ENCODE measurements at places on chromosomes 6 and 20.

DNA sequence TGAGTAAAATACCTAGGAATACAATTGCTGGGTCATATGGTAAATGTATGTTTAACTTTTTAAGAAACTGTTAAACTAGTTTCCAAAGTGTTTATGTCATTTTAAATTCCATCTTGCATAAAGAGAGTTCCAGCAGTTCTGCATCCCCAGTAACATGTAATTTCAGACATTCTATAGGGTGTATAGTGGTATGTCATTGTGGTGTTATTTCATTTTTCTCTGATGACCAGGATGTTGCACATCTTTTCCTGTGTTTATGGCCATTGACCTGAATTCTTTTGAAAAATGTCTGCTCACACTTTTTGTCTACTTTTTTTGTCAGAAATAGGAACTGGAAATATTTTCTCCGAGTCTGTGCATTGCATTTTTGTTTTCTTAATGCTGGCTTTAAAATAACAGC, 128.9 kb downstream of the TMEM200A start:
- no peaks in the 10 kb centered on the region for H3K36me3 ChIP-seq
- H3K27ac ChIP-seq: no peak overlapping the region
- DNase-seq: no peak
- H3K27me3 ChIP-seq: peaks cover 2% of the 10 kb centered on the region

- H3K27me3 ChIP-seq: no peaks in the 10 kb centered on the region
- H3K36me3 ChIP-seq: peaks cover 8% of the 10 kb centered on the region
- H3K4me1 ChIP-seq: no peaks in the 10 kb centered on the region
- no peak overlapping the region for H3K27ac ChIP-seq
Measured at GRCh38 chr6:143205131-143205535, 144.4 kb downstream of the AIG1 start.

- no peak overlapping the region for H3K4me3 ChIP-seq
- no peaks in the 10 kb centered on the region for H3K27me3 ChIP-seq
- H3K4me1 ChIP-seq: no peaks in the 10 kb centered on the region
- H3K27ac ChIP-seq: no peak overlapping the region
- H3K36me3 ChIP-seq: no peaks in the 10 kb centered on the region
Measured at GRCh38 chr6:124869416-124869815, 92.8 kb upstream of the RNF217 start.

GRCh38 chr6:37547564-37548061, 47.9 kb upstream of the CCDC167 start:
- no peaks in the 10 kb centered on the region for H3K27me3 ChIP-seq
- no peak overlapping the region for H3K27ac ChIP-seq
- no peak overlapping the region for H3K4me3 ChIP-seq
- peaks cover 21% of the 10 kb centered on the region for H3K4me1 ChIP-seq

DNA sequence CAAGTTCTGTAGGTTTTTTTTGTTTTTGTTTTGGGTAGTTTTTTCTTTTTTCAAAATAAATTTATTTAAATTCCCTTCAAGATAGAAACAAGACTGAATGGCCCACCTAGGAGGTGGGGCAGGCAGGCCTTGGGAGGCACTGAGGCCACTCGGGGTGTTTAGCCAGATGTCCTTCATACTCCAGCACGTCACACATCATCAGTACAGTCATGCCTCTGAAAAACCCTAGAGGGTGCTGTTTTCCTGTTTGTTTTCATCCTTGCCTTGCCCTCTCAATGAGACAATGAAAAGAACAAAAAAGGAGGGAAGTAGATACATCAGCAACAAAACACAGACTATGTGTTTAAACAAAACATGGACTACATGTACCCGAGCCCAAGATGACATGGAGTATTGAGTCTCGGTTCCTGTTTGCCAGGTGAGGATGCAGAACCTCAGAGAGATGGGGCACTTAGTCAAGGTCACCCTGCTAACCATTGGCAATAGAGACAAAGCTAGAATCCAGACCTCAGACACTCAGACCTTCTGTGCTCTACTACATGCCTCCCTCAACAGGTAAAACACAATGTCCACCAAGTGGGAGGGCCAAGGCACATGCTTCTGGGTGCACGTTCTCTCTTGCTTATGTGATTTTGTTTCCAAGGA, 26.8 kb upstream of the CLIC5 start:
- H3K27ac ChIP-seq: no peak overlapping the region
- H3K36me3 ChIP-seq: no peaks in the 10 kb centered on the region
- H3K4me3 ChIP-seq: no peak overlapping the region
- no peak for DNase-seq
- no peaks in the 10 kb centered on the region for H3K4me1 ChIP-seq
